Activated naive CD4-positive, alpha-beta T cell treated with anti-CD3 and anti-CD28 coated beads for 36 hours (primary cell): ENCODE measurements at places on chromosomes 2 and 18. TPM values are rescaled to one million over a fixed set of nuclear protein-coding genes. Genes with fewer than 3 reads are reported as not detected.

The HOXD13 gene
- total RNA-seq = not detected

GRCh38 chr2:153478289-153479261 is at the start of gene RPRM:
Gene RPRM (minus strand): TSS chr2:153478762. CDS start chr2:153478565, 197 bp downstream.
- DNase-seq = peak; percentile 55

DNA sequence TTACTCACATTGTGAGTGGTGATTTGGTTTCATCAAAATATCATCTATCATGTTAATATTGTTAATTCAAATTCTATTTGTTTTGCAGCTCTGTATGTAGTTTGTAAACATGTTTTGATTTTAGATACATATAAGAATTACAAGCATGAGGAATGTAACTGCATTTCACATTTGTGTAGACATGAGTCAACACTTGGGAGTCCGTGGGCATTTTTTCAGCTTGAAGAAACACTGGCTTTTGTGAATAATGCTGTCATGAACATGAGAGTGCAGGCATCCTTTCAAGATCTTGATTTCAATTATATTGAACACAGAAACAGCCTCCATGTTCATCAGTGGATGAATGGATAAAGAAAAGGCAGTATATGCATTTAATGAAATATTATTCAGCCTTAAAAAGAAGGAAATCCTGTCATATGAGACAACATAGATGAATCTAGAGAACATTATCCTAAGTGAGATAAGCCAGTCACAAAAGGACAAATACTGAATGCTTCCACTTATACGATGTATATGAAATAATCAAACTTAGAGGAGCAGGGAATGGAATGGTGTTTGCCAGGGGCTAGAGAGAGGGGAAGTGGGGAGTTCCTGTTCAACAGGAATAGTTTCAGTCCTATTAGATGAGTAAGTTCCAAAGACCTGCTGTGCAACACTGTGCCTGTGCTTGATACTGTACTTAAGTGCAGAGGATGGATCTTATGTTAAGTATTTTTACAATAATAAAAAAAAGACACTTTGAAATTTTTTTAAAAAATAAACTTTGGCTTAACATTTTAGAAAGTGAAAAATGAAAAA is 194.9 kb downstream of the LRATD1 start:
- DNase-seq = no peak

GRCh38 chr2:120656273-120656950 is 79.3 kb upstream of the GLI2 start:
- DNase-seq = no peak
